CD4-positive, alpha-beta T cell treated with Interleukin-10 for 1 hour (primary cell): ENCODE measurements at places on chromosomes 1 and 21.

- no peak for DNase-seq
These were observed 35.1 kb downstream of the GPA33 start for GRCh38 chr1:167054946-167055630.

- DNase-seq, result no peak
These were observed 13.2 kb upstream of the TUFT1 start for GRCh38 chr1:151526735-151527525.

DNA sequence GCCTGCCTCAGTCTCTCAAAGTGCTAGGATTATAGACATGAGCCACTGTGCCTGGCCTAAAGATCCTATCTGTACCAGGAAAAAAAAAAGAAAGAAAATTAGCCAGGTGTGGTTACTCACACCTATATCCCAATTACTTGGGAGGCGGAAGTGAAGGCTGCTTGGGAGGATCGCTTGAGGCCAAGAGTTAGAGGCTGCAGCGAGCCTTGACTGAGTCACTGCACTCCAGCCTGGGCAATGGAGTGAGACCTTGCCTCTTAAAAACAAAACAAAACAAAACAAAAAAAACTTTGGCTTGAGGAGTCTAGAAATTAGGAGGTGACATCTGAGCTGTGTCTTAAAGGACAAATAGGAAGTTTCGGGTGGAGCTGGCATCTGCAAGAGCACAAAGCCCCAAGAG, 38.7 kb upstream of the KIF26B start:
- DNase-seq, result no peak

DNA sequence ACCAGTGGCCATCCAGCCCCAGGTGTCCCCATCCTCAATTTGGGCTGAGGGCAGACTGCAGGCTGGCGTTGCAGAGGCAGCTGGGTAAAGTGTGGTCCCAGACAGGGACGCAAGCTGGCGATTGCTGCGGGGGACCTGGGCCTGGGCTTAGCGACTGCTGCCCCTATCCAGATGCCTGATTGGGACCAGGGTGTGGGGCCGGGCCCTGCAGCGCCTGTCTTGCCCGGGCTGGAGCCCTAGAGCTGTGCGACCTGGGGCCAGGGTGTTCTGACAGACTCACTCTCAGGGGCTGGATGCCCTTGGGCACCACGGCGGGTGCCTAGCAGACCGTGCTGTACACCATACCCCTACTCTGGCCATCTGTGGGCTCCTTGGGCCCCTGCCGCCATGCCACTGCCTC, 16.2 kb upstream of the FAAP20 start:
- no peak for DNase-seq

DNA sequence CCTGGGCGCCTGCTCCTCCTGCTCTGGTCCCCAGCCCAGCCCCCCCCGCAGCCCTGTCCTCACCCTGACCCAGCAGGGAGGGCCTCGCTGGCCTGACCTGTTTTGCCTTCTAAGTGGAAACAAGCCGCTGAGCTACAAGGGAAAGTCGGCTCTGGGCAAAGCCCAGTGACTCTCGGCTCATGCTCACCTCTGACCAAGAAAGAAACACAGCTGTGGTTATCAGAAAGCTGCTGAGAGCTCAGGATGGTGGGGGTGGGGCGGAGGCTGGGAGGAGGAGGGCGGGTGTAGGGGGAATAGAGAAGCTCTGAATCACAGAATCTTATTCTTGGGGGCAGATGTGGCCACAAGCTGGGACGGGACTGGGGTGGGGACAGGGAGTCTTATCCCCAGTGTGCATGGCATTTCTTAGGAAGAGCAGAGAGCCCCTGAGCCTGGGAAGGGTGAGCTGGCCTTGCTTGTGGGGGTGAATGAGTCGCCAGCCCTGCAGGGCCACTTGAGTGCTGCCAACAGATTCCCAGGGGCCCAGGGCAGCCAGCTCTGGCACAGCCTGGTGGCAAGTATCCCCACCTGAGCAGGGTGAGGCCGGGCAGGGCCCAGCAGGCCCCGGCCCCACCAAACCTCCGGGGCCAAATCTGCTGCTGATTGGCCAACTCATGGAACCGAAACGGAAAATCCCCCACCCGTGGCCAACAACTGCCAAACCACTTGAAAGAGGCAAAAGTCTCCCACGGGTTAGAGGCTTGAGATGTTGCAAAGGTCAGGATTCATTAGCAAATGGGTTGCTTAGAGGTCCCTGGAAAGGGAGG, 120.6 kb downstream of the SPSB1 start:
- DNase-seq, result peak; percentile 49

DNA sequence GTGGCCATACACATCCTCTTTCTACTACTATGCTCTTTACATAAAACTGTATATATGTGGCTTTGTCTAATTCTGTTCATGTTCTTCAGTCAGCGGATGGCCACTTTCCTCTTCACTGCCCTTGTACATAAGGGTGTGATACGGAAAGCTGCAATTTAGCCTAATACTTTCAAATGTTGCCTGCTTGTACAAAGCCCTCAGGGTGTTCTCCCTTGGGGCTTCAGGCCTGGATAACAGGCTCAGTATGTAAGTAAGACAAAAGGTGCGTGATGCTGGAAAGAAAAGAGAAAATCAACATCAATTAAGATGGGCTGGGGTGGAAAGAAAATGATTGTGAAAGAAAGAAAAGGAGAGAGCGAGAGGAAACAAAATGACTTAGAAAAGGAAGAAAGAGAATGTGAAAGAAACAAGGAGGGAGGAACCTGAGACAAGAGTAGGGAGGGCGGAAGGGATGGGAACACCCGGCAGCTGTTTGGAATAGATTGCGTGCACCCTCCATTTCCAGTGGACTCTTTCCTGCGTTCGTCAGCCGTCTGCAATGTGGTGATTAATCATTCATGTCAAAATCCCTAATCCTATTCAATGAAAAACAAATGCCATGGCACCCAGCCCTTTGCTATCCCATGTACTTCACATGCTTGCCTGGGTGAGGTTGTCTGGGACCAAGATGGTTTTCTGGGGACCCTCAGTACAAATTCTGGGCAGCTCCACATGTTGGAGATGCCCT, 553.6 kb downstream of the NUF2 start:
- DNase-seq, result no peak

- no peak for DNase-seq
These were observed 309.7 kb upstream of the LYPLAL1 start for GRCh38 chr1:218863987-218864386.

- no peak for DNase-seq
These were observed 5.4 kb downstream of the EIF2D start for GRCh38 chr1:206606867-206607266.

DNA sequence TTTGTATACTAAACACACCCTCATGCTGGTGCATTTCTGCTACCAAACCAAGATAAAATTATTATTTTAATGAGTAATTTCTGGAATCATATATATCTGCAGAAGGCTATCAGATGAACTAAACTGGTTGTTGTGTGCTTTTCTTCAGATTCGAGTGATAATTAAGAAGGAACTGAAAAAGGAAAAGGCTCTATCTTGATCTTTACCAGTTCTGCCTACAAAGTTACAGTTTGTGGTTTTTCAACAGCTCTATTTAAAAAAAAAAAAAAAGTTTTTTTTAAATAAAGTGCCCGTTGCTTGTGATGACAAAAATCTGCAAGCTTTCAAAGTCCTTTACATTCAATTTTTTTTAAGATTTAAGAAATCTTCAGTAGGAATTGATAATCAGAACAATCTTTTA, 13.6 kb downstream of the DENND1B start:
- peak; percentile 5 for DNase-seq

DNA sequence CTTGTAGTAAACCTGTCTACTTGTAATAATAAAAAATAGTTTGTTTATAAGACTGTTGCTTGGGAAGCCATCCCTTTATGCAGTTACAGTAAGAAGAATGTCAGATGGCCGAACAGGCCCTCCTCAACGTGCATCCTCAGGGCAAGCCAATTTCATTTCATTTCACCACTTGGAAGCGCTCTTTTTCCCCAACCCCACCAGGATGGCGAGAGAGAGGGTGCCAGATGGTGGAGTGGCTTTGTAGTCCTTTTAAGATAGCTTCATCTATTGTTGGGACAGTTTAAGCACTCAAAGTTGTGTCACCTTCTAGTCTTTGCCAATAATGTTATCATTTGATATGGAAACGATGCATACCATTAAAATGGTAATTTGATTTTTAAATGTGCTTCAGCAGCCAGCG, 356.3 kb upstream of the CAMK1G start:
- DNase-seq, result no peak

DNA sequence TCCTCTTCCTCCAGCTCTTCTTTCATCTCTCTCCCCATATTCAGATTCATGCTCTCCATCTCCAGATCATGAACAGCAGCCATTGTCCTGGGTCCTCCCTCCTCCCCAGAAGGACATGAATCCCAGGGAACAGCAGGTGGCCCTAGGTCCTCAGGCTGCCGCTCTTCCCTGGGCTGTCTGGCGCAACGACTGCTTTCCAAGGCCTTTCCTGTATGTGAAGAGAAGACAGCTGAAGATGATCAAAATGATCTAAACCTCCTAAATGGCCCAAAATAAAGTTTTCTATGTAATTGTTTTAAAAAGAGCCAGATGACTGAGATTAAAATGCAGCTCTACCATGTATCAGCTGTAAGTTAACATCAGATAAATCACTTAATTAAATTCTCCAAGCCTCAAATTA, 22.5 kb downstream of the RHBDL2 start:
- no peak for DNase-seq

DNA sequence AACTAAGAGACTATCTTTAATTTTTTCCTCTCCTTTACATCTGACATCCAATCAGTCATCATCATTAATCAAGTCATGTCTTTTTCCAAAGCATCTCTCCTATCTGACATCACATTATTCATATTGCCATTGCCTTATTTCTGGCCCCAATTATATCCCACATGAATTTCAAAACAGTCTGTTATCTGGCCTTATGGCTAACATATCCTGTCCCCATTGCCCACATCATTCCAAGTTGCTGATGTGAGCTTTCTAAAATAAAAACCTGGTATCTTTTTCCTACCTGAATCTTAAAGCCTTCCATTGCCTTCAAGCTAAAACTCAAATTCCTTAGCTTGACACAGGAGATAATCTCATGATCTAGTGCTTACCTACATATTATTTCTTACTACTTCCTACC, 283.9 kb downstream of the LRRC40 start:
- DNase-seq, result no peak

GRCh38 chr1:203512848-203513584, 19.1 kb downstream of the OPTC start:
- DNase-seq, result peak; percentile 15

- no peak for DNase-seq
These were observed 21.8 kb downstream of the RGS13 start for GRCh38 chr1:192657760-192658159.

- no peak for DNase-seq
These were observed 272.6 kb upstream of the SGIP1 start for GRCh38 chr1:66261364-66261763.

DNA sequence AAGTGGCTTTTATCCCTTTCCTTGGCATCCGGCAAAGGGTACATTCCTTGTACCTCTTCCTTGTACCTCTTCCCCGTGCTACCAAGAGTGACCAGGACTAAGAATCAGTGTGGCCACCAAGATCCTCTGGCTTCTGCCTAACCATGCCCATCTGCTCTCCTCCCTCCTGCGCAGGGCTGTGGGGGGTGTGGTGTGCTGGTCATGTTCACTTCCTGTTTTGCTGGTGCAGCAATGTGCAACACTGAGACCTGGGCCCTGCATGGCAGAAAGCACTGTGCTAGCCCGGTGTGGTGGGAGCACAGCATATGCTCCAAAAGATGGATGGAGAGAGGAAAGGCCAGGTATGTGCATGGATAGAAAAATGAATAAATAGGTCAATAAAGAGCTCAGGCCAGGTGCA, 33.3 kb upstream of the TENT5C start:
- peak; percentile 33 for DNase-seq

DNA sequence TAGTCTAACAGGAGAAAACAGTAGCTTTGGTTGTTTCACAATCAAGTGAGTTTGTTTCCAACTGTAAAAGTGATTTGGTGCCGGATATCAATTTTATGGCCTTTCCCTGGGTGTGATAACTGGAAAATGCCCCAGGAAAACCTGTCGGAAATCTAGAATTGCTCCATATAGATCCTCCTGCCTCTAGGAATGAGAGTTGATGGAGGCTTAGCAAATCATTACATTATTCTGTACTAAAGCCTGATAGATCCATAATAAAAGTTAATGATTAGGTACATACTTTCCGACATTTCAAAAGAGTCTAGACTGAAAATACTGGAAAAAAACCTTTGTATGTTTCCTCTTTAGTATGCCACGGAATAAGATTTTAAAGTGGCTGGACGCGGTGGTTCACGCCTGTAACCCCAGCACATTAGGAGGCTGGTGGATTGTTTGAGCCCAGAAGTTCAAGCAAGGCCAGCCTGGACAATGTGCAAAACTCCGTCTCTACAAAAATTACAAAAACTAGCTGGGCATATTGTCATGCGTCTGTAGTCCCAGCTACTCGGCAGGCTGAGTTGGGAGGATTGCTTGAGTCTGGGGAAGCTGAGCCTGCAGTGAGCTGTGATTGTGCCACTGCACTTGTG, 70.0 kb upstream of the SLC45A1 start:
- DNase-seq, result no peak

DNA sequence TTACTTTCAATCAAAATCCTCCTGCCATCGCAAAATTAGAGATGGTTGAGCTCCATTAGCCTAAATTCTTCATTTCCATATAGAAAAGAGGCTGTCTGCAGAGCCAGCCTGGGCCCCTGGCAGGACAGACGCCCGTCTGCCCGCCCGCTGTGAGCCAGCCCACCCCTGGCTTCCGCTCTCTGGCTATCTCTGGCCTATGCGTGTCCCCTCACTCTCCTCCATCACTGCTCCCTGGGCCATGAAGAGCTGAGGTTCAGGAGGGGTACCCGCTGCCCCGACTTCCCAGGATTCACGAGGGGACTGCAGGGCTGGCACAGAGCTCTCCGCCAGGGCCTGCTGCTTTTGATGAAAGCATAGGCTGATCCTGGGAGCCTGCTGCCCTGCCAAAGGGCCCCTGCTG, 117.6 kb downstream of the CASZ1 start:
- DNase-seq, result no peak

GRCh38 chr1:234597894-234598293, 12.1 kb downstream of the IRF2BP2 start:
- DNase-seq, result peak; percentile 82

DNA sequence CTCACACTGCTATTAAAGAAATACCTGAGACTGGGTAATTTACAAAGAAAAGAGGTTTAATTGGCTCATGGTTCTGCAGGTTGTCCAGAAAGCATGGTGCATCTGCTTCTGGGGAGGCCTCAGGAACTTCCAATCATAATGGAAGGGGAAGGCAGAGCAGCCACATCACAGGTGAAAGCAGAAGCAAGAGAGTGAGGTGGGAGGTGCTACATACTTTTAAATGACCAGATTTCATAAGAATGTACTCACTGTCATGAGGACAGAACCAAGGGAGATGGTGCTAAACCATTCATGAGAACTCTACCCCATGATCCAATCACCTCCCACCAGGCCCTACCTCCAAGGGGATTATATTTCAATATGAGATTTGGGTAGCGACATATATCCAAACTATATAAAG, 55.7 kb downstream of the MRPL39 start:
- DNase-seq, result no peak

DNA sequence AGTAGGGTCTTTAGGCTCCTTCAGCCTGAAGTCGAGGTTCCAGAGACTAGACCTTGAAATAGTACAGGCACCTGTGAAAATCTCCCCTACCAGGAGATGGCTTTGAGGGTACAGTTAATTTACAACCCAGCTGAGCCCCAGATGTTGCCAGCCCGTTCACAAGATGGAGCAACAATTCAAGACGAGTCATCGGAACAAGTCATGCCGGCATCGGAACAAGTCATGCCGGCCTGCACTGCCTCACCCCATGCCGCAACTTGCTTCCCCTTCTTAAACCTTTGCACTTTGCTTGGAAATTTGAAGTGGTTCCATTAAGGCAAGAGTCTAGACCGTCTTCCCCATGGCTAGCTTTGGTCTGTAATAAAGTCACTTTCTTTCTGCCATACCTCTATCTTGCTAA, 16.0 kb downstream of the HHAT start:
- no peak for DNase-seq
